ENCODE measurements at places on chromosomes 7 and 10. TPM values are rescaled to one million over a fixed set of nuclear protein-coding genes. Genes with fewer than 3 reads are reported as not detected.

The CALML3 gene
- total RNA-seq, result not detected

The ITGA8 gene
- 0.51 TPM for total RNA-seq

The VWDE gene
- total RNA-seq, result 3.2 TPM

The HYAL4 gene
- 3.1 TPM for total RNA-seq

The ANK3 gene
- total RNA-seq, result 12.6 TPM

The DOCK1 gene
- 116 TPM for total RNA-seq

The EBF3 gene
- total RNA-seq, result 1.3 TPM

The TEX36 gene
- total RNA-seq, result not detected

The DPYSL4 gene
- total RNA-seq, result 15.0 TPM

The FXYD4 gene
- total RNA-seq, result not detected

The ZWINT gene
- 36.7 TPM for total RNA-seq

The RAPGEF5 gene
- 135 TPM for total RNA-seq

The PLXDC2 gene
- total RNA-seq, result 73.1 TPM

The C1QL3 gene
- 0.80 TPM for total RNA-seq

The AGBL3 gene
- 3.0 TPM for total RNA-seq

The PTTG1IP2 gene
- not detected for total RNA-seq

The PDZD7 gene
- 0.54 TPM for total RNA-seq

The FAM24A gene
- not detected for total RNA-seq

The PDE6C gene
- not detected for total RNA-seq

The DGKI gene
- 0.69 TPM for total RNA-seq

The OR13A1 gene
- not detected for total RNA-seq

The ASCC1 gene
- total RNA-seq, result 32.1 TPM

The NUTM2D gene
- 16.1 TPM for total RNA-seq

The MORN4 gene
- 10.9 TPM for total RNA-seq

The CDK1 gene
- 14.8 TPM for total RNA-seq

The TLX1 gene
- 31.0 TPM for total RNA-seq

The TMEM229A gene
- total RNA-seq, result 0.26 TPM

The SPRN gene
- total RNA-seq, result 0.28 TPM

The ZPBP gene
- total RNA-seq, result not detected

The KIAA1549 gene
- total RNA-seq, result 10.8 TPM

The ADAM8 gene
- total RNA-seq, result 1.5 TPM

The HERPUD2 gene
- total RNA-seq, result 41.0 TPM

The ATOH7 gene
- total RNA-seq, result 0.23 TPM

The SLC26A5 gene
- 3.0 TPM for total RNA-seq

All from endothelial cell (in vitro differentiated cells).